ENCODE measurements at places on chromosomes 7 and 10.

DNA sequence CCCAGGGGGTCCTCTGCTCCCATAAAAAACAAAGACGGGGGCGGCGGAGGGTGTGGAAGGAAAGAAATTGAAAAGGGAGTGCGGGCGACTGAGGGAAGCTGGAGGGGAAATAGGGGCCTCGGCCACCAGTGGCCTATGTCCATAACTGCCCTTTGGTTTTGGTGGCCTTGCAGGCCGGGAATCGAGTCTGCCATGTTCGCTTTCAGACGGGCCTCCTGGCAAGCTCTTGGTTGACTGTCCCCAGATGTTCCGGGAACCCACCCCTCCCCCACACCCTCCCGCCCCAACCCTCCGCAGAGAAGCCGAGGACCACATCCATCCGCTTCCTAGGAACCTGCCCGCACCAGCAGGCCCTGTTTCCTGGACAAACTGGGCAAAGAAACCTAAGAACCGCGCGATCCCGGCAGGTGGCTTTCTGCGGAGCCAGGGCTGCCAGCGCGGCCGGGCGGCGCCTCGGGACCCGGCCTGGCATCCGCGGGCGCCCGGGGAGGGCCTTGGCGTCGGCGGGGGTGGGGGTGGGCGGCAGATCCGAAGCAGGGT is 20.0 kb upstream of the GATA3 start:
- no peak for DNase-seq

GRCh38 chr10:88879534-88880281 is at the start of gene STAMBPL1:
TSS of gene STAMBPL1 (plus strand) at chr10:88880245. CDS start at chr10:88901709, 21,464 bp downstream.
- peak; percentile 58 for DNase-seq

- DNase-seq: no peak
Measured at GRCh38 chr7:153887749-153888569, 164.2 kb upstream of the DPP6 start.

- no peak for DNase-seq
Measured at GRCh38 chr10:86337121-86337601, 29.4 kb downstream of the GRID1 start.

DNA sequence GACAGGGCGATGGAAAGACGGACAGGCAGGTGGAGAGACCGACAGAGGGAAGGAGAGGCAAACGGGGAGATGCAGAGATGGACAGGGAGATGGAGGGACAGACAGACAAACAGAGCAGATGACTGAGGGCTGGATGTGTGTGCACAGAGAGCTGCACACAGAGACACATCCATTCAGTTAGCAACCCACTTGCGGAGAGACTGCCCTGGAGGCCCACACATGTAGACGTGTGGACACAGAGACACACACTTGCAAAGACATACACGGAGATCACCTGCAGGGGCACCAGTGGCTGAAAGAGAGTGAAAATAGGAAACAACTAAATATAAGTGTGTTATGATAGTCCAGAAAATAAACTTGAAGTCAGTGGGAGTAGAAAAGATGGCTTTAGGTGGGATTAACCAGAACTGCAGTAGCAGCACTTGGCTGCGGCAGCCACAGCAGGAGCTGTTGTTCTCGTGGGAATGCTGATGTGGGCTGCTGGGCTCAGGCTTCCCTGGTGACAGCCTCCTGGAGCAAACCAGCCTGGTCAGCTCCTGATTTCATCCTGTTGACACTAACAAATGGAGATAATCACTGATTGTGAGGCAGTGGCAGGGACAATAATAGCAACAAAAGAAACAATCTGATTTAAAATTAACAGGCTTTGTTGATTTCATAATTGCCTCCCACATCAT is 134.1 kb downstream of the CCNY start:
- DNase-seq: no peak

GRCh38 chr10:66852811-66853210 is 73.0 kb upstream of the LRRTM3 start:
- DNase-seq: no peak

DNA sequence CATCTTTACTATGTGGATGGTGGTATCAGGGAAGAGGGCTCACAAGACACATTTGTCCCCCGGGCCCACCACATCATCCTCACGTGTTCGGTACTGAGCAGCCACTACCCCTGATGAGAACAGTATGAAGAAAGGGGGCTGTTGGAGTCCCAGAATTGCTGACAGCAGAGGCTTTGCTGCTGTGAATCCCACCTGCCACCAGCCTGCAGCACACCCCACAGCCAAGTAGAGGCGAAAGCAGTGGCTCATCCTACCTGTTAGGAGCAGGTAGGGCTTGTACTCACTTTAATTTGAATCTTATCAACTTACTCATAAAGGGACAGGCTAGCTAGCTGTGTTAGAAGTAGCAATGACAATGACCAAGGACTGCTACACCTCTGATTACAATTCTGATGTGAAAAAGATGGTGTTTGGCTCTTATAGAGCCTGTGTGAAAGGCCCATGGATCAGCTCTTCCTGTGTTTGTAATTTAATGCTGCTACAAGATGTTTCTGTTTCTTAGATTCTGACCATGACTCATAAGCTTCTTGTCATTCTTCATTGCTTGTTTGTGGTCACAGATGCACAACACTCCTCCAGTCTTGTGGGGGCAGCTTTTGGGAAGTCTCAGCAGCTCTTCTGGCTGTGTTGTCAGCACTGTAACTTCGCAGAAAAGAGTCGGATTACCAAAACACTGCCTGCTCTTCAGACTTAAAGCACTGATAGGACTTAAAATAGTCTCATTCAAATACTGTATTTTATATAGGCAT is 9.1 kb upstream of the CSGALNACT2 start:
- DNase-seq: no peak

GRCh38 chr10:42878821-42879195 is 96.2 kb downstream of the BMS1 start:
- DNase-seq: no peak

GRCh38 chr7:77699056-77699455 is 2.8 kb downstream of the RSBN1L start:
- no peak for DNase-seq

- no peak for DNase-seq
Measured at GRCh38 chr10:33094263-33095051, 136.4 kb upstream of the ITGB1 start.

- DNase-seq: no peak
Measured at GRCh38 chr7:56062382-56062781, 1.7 kb upstream of the SUMF2 start.

DNA sequence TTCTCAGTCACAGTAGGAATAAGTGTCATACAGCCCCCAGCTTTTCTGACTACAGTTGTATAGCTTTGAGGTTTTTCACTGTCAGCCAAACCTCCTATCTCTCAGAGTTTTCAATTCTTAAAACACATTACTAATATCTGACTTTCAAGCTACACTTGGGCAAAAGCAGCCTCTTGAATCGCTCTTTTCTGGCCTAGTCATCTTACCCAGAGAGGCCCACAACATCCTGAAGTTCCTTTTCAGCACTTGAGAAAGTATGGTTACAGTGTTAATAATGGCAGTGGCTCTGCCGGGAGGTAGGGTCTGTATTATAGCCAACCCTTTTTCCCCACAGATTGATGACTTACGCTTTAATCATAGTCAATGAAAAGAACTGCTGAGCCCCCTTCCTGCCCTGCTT is 181.0 kb downstream of the LRRC4 start:
- no peak for DNase-seq

DNA sequence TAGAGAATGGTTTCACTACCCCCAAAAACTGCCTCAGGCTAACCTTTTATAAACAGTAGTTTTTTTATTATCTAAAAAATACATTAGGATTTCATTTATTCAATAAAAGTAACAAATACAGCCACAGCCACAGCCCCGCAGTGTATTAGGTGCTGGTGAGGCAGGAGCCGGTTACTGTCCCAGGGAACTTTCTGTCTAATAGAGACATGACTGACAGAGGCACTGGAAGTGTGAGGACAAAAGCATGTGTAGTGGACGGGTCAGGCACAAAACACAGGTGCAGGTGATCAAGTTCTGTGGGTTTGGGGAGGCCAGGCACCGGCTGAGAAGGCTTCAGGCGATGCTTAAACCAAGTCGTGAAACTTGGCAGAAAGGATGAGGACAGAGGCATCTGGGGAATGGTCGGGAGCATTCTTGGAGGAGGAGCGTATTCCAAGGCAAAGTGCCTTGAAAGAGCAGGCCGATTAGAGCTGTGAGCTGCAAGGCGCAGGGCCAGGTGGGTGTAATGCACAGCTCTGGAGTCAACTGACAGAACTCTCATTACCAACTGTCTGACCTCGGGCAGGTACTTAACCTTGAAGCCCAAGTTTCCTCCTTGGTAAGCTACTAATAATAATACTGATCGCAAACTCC is 138.2 kb downstream of the USP6NL start:
- DNase-seq: no peak

GRCh38 chr10:79221110-79222051 is 125.9 kb upstream of the PPIF start:
- DNase-seq: no peak

- DNase-seq: no peak
Measured at GRCh38 chr10:99280472-99280871, 44.8 kb upstream of the HPSE2 start.

DNA sequence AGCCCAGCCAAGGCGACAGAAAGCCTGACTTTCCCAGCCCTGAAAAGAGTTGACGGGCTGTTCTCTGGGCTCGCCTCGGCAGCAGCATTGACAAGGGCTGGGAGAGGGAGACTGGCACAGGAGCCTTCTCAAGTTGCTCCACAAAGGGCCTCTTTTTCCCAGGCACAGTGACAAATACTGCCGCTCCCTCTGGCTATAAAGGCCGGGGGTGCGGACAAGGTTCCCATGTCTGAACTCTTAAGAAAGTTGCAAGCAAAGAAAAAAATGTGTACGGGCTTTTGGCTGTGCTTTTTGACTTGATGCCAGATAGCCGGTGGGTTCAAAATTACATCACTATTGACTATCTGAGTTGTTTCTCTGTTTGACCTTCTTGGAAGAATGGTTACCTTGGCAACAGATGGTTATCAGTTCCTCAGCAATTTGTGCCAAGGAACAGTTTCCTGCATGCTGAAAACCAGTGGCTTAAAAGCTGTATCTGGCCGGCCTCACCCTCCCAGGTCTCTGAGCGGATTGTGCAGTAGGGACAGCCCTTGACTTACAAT is 115.9 kb upstream of the EEPD1 start:
- DNase-seq: no peak

DNA sequence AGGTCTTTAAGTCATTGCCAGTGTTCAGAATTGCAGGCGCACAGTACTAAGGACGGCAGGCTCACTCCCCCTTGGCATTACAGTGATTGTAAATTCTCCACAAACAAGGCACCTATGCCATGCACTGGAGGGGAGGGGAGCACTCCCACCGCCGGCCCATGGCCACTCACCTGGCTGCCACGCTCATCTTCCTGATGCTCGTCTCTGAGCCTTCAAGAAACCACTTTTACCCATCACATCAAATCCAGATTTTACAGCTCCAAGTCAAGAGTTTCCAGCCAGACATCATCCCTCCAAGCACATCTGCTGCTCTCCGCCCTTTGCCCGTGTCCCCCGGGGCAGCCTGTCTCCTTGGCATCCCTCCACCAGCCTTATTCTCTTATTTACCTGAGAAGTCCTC is 350.2 kb upstream of the SHH start:
- DNase-seq: no peak

- no peak for DNase-seq
Measured at GRCh38 chr10:132588301-132589013, 50.9 kb downstream of the INPP5A start.

GRCh38 chr7:77685233-77685632 is 11.0 kb upstream of the RSBN1L start:
- DNase-seq: no peak

- no peak for DNase-seq
Measured at GRCh38 chr7:46169384-46169755, 248.3 kb upstream of the IGFBP3 start.

DNA sequence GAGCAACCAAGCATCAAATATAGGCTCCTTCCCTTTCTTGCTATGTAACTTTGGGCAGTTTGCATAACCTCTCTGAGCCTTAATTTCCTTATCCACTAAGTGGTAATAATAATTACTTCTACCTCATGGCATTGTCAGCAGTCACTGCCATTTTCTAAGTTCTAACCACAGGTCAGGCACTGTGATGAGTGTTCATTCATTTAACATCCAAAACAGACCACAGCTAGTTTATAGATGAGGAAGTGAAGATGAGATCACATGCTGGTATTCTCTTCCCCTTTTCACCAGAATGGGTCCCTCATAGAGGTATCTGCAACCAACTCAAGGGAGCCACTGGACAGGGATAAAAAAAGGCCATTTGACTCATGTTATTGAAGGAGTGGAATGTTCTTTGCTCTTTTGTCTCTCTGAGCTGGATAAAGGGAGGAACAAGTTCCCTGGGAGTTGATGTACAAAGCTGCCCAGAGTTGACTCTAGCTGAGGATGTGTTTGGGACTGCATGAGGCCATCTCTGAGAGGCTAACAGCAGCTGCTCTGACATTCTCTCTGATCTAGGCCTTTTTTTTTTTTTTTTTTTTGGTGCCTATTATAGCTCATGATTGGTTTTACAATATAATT is 65.0 kb downstream of the DNAJC12 start:
- DNase-seq: no peak

GRCh38 chr7:148567524-148567923 is 23.0 kb upstream of the C7orf33 start:
- no peak for DNase-seq

- peak; percentile 53 for DNase-seq
Measured at GRCh38 chr10:119502209-119502608, 40.3 kb downstream of the RGS10 start.

DNA sequence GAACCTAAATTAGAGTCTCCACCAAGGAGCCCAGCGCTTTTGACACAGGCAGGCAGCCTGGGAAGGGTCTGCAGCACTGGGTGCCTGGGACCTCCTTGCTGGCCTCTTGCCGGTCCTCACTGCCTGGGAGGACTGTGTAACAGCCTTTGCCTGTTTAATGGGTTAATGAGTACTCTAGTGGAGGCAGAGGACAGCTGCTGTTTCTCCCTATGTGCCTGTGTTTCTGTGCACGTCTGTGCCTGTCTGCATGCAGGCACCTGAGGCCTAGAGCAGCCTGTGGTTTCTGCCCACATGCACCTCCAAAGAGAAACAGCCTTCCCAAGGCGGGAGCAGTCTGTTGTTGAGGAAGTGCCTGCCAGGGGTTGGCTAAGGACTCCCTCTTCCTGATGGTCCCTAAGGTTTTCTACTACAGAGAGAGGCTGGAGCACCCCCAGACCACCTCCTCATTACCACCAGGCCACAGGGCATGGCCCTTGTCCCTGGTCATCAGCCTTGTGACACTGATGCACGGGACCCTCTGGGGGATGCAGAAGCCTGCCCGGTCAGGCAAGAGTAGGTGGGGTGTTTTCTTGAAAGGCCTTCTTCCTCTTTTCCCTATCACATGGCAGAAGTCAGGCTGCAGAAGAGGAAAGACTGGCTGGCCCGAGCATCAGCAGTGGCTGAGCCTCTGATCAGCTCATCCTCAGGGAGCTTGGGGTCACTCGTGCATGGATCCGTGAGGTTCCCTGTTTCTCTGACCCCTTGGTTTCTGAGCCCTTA is 14.2 kb downstream of the SLC29A3 start:
- no peak for DNase-seq

DNA sequence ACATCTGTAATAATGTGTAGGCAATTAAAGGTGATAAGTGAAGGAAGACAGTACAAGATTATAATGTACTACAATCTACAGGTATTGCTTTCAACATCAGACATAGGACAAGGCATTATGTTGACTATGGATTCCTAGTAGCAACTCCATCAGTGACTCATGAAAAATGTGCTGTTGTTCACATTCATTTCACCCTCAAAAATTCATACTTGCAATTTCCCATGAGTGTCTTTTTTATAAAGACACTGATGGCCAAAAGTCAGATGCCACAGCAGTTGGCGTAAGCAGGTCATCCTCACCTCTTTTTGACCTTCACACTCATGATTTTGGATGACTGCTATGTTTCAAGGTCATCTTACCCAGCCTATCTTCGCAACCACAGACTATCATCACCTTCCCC is 100.0 kb upstream of the AMPH start:
- no peak for DNase-seq

All from stimulated activated CD4-positive, alpha-beta T cell treated with anti-CD3 and anti-CD28 coated beads, TNF-alpha, amount 100 ng/mL, for 1 hour (primary cell).